Left forelimb (tissue), 1 donor: ENCODE measurements at places on chromosomes 11 and 22.

- DNase-seq: no peak
Measured at GRCh38 chr11:123302751-123303195, 107.7 kb upstream of the CLMP start.

- no peak for DNase-seq
Measured at GRCh38 chr11:1290052-1291040, 19.1 kb downstream of the TOLLIP start.

GRCh38 chr11:83118814-83119213, 38.1 kb upstream of the PCF11 start:
- no peak for DNase-seq

DNA sequence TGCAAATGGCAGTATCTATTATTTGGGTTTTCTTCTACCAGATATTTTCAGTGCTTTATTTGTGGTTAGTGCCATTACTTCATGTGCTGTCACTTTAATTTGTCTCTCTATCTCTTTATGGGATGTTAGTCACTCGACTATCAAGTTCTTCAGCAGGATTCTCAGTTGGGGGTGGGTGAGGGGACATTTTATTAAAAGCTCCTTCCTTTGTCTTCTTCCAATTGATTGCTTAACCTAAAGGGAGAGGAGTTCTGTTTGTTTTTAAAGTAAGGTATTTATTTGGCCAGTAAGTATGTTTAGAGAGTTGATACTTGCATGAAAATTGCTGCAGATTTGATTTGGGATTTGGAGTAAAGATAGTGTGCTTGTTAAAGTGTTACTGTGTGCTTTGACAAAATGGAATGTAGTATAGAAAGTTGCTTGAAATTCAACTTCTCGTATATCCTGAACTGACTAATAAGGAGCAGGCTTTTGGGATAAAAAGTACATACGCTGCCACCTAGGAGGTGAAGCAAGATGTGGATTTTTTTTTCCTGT, 10.3 kb downstream of the YAP1 start:
- DNase-seq: no peak

DNA sequence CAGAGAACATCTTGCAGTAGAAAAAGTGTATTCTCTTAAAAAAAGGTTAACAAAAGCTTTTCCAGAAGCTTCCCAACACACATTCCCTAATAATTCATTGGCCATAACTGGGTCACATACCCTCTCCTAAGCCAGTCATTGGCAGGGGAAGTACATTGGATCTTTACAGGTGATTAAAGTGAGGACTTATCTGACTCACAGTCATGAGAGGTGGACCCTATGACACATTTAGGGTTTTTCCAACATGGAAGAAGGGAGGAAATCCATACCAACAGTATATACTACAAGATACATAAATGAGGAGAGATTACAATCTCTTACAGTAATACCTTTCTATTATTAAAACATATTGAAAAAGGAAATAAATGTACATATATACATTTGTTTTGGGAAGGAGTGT, 72.2 kb downstream of the CCDC73 start:
- no peak for DNase-seq

GRCh38 chr11:74341921-74342320, 30.5 kb upstream of the P4HA3 start:
- DNase-seq: no peak

DNA sequence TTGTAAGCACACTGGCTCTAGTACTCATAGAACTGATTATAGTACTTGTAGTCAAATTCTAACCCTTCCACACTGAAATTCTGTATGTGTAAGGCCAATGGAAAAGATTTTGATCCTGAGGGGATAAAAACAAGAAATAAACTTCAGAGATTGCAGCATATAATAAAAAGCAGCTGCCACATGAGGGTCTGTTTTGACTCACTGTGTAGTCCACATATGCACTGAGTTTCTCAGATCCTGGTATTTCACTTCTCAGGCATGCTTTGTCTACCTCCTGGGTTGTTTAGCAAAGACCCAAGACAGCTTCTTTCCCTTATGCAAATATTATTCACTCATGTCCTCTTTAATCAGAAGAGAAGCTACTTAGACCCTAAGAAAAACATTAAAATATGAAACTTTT, 71.1 kb upstream of the SLC5A12 start:
- no peak for DNase-seq

DNA sequence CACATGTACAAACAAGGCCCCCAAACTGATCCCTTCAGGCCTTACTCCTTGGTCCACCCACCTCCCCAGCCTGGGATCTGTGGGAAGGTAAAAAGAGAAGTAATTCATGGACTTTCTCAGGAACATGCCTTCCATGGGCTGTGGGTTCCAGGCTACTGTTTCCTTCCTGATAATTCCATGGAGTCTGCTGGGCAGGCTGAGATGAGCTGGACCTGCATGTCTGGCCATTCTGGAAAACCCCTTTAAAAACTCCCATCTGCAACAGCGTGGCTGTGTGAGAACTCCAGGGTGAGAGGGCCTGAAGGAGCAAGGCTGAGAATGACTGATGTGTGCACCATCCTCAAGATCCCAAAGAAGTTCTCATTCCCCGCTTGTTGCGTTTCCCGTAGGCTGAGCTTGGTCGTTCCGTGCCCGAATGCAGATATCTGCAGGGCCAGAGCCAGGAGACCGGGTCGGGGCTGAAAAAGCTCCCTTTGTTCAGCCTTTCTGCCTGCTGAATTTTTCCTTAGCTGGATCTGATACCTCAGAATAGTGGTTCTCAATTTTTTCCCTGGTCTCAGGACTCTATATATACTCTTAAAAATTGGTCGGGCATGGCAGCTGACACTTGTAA, 72.9 kb downstream of the NAT10 start:
- DNase-seq: no peak

DNA sequence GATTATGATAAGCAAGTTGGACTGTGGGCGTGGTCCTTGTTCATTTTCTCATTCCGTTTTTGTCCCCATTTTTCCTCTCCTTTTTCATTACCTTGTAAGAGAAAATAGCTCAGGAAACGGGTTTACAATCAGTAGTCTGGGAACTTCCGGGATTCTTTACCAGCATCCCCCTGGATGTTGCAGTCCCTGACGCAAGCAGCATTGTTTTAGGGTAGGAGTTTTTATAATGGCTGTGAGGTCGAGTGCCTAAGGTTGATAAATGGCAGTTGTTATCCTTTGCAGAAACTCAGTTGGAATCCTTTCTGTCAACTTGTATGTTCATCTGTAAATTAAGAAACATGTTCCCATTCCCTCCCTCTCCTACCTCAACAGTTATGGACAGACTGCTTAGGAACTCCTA, 68.3 kb downstream of the ARHGEF12 start:
- DNase-seq: no peak

DNA sequence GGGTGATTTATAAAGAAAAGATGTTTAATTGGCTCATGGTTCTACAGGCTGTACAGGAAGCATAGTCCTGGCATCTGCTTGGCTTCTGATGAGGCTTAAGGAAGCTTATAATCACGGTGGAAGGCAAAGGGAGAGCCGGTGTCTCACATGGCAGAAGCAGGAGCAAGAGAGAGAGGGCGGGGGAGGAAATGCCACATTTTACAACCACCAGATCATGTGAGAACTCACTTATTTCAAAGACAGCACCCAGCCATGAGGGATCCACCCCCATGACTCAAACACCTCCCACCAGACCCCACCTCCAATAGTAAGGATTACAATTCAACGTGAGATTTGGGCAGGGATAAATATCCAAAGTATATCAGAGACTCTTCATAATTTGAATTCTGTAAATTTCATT, 200.7 kb downstream of the MSANTD4 start:
- DNase-seq: no peak

- no peak for DNase-seq
Measured at GRCh38 chr11:134052988-134053945, 15.6 kb upstream of the JAM3 start.

GRCh38 chr11:34209809-34210208, 104.4 kb downstream of the NAT10 start:
- no peak for DNase-seq

DNA sequence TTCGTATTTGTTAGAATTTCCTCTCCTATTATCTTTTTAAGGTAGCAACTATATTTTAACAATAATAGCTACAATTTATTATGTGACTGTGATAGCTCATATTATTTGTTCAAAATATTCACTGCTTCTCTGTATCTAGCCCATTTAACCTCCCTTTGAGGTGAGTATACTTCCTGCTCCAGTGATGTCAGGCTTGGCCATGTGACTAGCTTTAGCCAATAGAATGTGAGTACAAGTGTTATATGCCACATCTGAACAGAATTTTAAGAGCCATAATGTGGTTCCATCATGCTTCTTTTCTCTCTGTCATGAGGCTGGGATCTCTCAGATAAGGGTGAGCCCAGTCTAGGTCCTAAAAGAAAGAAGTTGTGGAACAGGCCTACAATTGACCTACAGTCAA, 217.6 kb downstream of the TTC28 start:
- DNase-seq: no peak

DNA sequence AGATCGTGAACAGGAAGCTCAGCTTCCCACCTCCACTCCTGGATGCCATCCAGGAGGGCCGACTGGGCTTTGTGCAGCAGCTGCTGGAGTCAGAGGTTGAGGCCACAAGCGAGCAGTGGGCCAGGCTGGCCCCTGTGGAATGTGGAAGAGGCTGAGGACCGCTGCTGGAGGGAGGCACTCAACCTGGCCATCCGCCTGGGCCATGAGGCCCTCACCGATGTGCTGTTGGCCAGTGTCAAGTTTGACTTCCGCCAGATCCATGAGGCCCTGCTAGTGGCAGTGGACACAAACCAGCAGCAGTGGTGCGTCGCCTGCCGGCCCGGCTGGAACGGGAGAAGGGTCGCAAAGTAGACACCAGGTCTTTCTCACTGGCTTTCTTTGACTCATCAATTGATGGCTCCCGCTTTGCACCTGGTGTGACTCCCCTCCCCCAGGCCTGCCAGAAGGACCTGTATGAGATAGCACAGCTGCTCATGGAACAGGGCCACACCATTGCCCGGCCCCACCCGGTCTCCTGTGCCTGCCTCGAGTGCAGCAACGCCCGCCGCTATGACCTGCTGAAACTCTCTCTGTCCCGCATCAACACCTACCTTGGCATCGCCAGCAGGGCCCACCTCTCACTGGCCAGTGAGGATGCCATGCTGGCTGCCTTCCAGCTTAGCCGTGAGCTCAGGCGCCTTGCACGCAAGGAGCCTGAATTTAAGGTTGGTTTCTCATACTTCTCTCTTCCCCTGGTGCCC, 24.9 kb downstream of the ART5 start:
- DNase-seq: peak; percentile 68

DNA sequence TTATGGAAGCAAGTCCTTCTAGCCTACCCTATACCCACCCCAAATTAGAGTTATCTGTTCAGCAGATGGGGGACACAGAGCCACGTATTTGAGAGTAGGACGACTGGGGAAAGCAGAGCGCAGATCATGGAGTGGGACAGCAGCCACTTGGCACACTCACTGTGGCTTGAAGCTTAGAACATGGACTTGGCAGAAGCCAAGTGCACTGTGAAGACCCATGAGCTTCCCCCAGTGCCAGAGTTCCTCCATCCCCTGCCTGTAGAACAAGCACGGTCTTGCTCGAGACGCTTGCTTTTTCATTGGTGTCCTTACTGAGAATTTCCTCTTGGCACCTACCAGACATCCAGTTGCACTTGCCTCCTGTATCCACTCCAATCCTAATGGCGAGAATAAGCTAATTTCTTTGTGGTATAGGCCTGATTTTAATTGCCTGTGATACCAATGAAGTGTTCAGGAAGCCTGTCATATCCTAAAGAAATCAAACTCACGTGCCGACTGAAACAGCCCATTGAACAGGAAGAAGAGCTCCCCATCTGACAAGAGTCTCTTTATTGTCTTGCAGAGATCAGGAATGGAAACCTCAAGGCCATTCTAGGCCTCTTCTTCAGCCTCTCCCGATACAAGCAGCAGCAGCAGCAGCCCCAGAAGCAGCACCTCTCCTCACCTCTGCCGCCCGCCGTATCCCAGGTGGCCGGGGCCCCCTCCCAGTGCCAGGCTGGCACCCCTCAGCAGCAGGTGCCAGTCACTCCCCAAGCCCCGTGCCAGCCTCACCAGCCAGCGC, 166.9 kb downstream of the NAV2 start:
- no peak for DNase-seq

GRCh38 chr11:10395166-10395897, 59.7 kb upstream of the AMPD3 start:
- no peak for DNase-seq

GRCh38 chr11:63375434-63375833, 5.8 kb downstream of the SLC22A9 start:
- DNase-seq: no peak

DNA sequence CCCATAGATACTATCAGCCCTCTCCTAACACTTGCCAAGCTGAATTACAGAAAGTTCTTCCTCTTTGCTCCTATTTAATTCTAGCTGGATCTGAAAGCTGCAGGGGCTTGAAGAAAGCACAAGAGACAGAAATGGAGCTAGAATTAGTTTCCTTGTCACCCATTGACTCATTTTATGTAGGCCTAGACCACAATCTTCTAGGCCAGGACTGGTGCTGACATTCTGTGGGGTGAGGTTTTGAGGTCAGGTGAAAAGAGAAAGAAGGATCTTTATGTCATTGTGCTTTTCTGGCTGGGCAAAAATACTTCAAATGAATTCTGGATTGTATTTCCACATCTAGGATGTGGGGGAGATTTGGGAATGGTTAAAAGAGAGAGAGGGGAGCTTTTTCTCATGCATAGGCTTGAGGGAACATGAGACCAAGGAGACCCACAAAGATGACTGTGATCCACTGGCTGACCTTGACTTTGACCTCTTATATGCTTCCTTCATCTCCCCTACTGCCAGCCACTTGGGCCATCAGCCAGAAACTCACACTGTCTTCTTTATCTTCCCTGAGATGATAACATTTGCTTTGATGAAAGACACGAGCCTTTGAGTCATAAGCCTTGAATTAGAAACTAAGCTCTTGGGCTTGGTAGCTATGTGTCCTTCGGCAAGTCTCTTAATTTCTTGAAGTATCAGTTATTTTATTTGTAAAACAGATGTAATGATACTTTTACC, 274.9 kb upstream of the CADM1 start:
- no peak for DNase-seq

GRCh38 chr22:28097627-28098026, 178.6 kb upstream of the PITPNB start:
- no peak for DNase-seq

DNA sequence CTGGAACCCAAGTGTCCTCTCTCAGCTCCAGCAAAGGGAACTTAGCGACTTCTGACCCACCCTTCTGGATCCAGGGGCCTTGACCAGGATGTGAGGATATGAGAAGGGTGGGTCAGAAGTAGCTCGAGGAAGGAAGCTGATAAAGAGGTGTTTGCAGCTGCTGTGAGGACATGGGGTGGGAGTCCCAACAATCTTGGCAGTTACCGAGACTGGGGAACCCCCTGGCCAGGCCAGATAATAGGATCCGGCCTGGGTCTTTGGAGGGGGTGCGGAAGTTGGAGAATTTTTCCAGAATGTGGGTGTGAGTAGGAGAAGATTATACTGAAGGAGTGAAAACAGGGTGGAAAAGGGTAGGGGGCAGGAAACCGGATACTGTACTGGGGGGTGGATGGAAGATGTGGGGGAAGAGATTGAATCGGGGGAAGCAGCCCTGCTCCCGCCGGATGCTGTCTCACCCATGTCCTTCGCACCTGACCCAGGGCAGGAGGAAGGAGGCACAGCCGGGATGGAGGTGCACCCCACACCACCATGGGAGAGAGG, 2.8 kb upstream of the MCAM start:
- no peak for DNase-seq

- no peak for DNase-seq
Measured at GRCh38 chr11:19379465-19379864, 138.7 kb upstream of the E2F8 start.
